ENCODE measurements at places on chromosomes 2 and 18.

GRCh38 chr2:197011801-197012641 is 85.5 kb upstream of the PGAP1 start:
- DNase-seq: peak; percentile 71

GRCh38 chr2:3470856-3471737 is 48.2 kb downstream of the ADI1 start:
- DNase-seq: no peak

- DNase-seq: no peak
Observed at GRCh38 chr2:74744731-74745515, 89.0 kb upstream of the HK2 start.

DNA sequence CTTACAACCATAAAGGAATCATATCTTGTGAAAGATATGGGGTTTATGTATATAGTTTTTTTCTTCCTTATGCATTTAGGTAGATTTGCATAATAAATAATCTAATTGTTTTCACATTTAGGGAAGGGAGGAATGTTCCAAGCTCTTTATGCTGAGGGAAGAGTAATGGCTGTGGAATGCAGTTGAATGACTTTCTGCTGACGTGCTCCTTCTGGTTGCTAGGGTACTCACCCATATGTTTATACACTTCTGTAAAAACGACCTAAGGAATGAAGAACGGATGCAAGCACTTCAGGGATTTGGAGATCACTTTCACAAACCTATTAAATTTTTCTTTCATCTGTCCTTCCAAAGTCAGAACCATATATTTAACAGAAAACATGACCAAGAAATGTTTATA is 29.2 kb upstream of the PPP4R1 start:
- peak; percentile 49 for DNase-seq

GRCh38 chr2:26528836-26529235 is 50.9 kb upstream of the OTOF start:
- DNase-seq: no peak
